ENCODE measurements at places on chromosomes 11 and 22.

DNA sequence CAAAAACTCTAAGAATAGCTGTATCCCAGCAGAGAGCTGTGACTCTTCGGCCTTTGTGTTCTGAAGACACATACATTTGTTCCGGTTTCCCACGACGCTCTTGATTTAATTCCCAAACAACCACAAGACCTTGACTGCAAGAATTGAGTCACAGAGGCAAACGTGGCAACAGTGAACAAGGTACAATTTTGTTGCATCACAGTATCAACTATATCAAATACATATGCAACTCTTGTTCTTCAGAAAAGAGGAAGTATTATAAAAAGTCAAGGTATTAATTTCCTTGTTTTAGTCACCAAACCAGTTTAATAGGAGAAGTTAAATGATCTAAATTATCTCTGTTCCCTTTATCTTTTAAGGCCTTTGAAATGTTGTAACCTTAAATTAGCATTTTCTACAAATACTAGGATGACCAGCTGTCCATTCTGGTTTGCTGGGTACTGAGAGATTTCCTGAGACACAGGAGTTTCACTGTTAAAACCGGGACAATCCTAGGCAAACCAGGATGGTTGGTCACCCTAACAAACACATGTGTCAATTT, 11.1 kb downstream of the HPS5 start:
- DNase-seq, result no peak

DNA sequence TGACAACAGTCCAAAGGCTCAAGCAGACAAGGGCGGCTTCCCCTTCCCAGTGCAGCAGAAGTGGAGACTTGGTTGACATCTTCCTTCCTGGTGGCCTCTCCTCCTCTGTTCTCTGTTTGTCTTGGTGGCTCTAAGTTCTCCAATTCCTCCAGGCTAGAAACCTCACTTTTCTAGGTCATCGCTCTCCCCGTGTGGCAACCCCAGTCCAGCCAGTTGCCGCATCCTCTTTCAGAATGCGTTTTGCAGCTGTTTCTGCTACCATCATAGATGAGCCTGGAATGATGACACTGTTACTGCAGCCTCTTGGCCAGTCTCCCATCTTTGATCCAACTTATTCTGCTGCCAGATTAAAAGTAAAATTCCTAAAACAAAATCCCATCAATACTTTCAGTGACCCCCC, 201.5 kb downstream of the TRIM29 start:
- no peak for DNase-seq

DNA sequence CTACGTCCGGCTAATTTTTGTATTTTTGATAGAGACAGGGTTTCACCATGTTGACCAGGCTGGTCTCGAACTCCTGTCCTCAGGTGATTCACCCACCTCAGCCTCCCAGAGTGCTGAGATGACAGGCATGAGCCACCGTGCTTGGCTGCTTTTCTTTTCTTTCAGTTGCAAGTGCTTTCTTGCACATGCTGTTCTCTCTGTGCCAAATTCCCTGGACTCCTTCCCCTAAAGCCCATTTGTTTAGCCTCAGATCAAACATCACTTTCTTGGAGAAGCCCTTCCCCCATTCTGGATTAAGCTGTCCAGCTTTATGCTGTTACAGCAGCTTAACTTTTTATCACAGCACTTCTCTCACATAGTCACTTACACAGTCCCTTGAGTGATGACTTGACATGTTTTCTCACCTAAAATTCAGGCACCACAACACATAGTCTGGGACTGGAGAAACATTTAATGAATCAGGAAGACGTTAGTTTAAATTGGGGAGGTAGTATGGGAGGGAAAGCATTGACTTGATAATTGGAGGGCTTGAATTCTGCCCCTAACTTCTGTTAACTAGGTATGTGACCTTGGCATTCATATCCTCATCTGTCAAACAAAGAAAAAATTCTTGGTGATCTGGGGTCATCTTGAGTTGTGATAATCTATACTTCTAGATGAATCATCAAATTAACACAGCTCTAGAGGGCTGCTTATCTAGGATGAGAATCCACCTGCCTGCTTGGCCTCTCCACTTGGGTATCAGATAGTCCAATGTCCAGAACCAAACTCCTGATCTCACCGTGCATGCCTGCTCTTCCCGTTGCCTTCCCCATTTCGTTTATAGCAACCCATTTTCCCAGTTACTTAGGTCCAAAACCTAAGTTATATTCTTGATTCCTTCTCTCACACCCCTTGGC, 18.4 kb downstream of the ACO2 start:
- no peak for DNase-seq

DNA sequence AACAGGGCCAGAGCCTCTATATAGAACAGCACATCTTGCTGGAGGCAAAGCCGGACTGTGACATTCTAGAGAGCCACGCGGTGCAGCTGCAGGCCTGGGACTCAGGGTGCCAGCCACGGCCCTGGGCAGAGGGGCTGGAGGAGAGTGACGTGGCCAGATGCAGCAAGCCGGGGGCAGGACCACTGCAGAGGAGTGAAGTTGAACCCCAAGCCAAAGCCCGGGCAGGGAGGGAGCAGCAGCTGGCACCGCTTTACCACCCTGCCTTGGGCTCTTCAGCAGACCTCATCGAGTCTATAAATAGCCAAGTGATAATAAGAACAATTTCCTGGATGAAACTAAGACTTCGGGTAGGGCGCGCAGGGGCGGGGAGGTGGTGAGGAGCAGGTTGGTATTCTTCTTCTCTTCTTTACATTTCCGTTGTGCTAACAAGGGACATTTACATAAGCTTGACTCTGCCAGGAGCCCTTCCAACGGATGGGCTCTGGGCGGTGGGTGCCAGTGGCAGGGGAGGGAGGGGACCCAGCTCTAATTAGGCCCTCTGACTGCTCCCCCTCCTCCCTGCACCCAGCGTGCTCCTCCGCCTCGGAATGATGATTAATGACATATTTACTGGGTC, 110.2 kb downstream of the ST3GAL4 start:
- DNase-seq, result no peak

GRCh38 chr11:93192163-93192562, 5.6 kb downstream of the SLC36A4 start:
- no peak for DNase-seq

DNA sequence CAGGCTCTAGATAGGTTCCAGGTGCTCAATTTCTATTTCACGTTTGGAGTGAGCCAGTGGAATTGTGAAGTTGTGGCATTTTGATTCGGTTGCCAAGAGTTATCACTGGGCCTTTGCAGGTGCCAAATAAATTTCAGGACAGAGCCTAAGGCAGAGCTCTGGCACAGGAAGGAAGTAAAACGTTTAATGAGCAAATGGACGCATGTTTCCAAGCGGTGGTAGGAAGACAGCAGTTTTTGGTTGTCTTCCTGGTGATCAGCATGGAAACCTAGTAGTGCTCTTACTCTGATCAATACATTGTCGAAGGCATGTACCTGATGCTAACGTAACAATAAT, 452 bp downstream of the BIRC3 start:
- no peak for DNase-seq

GRCh38 chr22:46417769-46418168, 82.3 kb downstream of the TRMU start:
- no peak for DNase-seq

- no peak for DNase-seq
These were observed 3.7 kb downstream of the TSG101 start for GRCh38 chr11:18523084-18523483.

DNA sequence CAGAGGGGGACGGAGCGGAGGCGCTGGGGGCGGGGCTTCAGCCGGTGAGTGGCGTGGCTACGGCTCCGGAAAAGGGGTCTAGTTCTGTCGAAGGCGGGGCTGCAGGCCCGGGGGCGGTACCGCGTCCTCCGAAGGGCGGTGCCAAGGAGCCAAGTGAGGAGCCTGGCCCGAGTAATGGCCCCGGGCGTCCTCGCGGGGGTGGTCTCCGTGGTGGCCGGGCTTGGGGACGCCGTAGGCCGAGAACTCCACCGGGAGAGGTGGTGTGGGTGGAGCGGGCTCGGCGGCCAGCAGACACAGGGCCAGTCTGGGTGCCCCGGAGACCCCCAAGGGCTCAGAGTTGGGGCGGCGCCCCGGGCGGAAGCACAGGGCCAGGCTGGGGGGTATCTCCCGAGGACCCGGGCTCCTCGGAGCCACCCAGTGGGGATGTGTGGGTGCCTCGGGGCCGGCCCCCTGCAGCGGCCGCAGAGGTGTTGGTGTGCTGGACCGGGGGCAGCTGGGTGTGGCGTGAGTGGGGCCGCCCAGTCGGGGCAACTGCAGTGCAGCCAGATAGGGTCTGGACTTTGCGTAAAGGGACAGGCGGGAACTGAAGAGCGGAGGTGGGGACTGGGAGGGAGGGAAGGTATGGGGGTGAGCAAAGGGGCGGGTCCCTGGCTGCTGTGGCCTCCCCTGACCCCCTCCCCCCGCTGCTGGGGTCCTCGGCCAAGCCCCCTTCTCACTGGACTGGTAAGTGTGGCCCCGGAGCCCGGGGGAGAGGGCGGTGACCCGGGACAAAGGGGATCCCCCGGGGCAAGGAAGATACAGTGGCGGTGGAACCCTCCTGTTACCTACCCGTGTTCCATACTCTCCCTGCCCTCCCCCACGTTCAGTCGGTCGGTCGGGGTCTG, 838 bp downstream of the FKBP2 start:
- DNase-seq, result peak; percentile 100

DNA sequence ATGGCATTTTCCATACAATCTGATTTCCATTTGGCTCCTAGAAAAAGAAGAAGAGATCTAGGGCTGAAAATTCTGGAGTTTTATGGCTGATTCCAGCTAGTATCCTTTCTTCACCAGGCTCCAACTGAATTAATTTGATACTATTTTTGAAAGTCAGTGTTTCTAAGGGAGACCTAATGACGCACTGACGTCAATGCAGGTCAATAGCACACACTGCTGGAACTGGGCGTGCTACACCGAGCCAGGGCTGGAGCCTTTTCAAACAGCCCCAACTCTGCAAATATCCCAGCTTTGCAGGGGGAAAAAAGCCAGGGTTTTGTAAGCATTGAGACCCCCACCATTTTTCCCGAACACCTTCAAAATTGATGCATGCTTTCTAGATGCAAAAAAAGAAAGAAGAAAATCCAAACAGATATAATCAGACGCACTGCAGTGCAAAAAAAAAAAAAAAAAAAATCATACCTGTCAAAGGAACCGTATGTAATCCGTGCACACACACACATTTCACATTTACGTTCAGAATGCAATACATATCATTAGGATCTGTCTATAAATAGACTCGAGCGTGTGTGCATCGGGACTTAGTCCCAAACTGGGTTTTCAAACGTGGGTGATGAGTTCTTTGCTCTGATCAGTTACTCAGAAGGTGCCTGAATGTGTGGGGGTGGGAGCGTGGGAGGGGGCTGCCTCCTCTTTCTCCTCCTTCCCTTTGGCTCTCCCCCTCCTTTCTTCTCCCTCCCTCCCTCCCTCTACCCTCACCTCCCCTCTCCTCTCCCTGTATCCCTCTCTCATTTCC, 124.5 kb upstream of the HSD17B12 start:
- DNase-seq, result no peak

DNA sequence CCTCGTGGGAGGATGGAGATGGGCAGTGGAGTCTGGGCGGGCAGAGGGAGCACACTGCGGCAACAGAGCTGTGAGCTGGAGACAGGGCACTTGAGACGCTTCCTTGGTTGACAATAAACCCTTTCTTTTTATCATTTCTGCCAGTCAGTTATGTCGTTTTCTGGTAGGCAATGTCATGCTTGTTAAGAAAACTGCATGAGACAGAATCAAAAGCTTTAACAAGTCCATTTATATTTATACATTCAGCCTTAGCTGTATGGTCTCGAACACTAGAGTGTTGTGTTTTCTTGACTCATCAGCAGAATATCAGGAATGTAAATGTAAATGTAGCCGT, 31.9 kb downstream of the PPFIA1 start:
- DNase-seq, result no peak

DNA sequence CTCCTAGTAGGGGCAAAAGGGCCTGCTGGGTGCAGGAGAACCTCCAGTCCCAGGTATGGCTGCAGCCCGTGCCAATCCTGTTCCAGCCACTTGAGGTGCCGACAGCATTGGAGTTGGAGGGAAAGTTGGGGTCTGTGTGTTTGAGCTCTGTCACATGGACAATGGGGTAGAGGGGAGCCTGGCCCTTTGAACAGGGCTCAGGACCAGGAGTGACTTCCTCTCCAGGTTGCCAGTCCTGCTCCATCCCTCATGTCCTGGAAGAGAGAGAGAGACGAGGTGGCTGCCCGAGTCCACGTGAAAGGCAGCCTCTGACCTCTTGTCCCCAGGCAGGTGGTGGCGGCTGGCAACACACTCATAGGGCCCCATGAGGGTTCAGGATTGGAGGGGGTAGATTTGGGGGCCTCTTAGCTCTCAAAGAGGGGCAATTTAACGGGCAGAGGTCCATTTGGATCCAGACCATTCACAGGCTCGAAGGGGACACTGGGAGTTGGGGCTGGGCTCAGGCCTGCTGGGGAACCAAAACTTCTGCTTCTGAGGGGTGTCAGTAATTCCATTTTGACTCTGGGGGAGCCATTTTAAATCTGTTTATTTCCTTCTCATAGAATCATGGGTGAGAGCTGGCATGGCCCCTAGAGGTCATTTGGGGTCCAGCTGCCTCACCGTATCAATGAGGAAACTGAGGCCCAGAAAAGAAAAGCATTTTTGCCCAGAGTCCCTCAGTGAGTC, 4.1 kb downstream of the ADORA2A start:
- no peak for DNase-seq

DNA sequence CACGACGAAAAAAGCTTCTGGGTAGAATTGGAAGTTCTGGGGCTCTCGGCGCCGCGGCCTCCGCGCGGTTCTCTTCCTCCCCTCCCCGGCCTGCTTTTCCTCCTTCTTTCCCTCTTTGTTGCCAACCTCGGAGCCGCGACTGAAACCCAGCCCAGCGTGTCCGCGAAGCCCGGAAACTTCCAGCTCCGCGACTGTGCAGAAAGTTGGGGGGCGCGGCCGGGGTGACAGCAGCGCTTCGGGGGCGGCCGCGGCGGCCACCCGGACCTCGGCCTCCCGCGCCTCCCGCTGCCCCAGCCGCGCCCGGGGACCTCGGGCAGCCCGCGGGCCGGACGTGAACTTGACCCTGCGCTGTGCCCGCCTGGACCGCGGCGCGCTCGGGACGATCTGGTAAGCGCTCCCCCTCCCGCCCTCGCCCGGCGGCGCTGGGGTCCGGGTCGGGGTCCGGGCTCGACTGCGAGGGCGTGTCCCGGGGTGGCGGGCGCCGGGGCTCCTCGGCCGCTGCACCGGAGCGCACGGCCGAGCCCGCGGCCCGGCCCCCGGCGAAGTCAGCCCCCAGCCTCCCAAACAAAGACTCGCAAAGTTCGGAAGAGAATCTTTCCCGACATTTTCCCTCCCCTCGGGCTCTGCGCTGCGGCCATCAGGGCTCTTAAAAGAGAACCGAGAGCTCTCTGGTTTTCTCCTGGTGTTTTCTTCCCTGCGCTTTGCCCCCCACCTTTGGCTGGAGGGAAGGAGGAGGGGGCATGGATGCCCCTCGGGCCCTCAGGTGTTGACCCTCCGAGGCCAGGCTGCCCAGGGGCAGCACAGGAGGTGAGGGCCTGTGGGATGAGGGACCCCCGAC, 67.9 kb upstream of the WNT7B start:
- no peak for DNase-seq
